ENCODE measurements at places on chromosomes 3 and 15. TPM values are rescaled to one million over a fixed set of nuclear protein-coding genes. Genes with fewer than 3 reads are reported as not detected.

DNA sequence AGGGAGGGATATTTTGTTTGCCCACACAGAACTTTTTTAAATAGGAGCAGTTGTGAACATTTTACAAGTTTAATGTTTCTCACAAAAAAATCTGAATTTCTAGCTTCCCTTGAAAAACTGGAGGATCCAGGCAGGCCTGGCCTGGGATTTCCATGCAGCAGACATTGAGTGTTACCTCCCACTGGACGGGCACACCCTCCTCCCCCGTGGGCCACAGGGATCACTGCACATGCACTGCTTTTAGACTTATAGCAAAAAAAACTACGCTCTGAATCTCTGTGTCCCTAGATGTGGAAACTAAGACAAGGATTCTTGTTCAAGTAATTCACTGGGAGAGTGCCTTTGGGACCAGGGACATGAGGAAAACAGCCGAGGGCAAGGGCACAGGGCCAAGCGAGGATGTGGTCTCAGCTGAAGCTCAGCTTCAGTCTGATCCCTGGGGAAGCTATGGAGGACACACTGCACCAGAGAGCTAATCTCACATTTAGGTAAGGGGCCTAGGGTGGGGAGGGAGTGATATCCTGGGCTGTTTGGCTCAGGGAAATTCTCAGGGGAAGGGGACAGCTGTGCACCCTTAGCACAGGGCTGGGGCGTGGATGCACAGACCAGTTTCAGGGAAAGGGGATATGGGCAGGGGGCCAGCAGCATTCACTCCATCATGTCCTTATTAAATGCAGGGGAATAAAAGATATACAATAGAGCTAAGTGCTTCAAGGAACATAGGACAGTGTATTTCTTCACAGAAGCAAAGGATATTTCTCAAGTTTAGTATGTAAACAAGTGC lies 46.0 kb downstream of the FSIP1 start:
- no peak for DNase-seq

- no peak for DNase-seq
Observed at GRCh38 chr3:184015381-184016019, 2.2 kb downstream of the ABCC5 start.

DNA sequence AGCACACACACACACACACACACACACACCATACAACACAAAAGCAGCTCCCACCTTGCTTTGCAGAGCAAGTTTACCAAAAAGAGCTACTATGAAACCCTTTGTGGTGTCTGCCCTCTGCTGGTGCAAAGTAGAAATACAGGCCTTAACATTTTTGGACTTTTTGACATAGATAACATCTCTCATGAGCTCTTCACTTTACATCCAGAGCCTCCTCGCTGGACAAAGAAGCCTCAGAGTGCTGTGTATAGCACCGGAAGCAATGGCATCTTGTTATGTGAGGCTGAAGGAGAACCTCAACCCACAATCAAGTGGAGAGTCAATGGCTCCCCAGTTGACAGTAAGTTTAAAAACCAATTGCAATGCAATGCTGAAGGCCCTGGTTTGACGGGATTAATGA lies 157.9 kb downstream of the CHL1 start:
- peak; percentile 76 for DNase-seq

DNA sequence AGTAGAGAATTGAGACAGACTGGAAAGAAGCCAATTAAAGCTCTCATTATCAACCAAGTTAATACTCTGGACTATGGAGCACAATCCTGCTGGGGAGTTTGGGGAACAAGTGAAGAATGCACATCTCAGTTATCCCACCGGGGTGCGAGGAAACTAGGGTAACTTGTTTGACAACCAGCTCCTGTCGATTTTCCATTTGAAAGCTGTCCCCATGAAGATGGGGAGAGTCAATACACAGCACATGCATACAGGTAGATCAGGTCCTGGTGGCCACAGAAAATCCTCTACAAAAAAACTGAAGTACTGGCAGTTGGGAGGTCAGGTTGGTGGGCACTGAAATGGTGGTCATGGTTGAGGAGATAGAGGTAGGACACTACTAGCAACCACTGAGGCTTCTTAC lies 25.7 kb upstream of the GRAMD1C start:
- no peak for DNase-seq

DNA sequence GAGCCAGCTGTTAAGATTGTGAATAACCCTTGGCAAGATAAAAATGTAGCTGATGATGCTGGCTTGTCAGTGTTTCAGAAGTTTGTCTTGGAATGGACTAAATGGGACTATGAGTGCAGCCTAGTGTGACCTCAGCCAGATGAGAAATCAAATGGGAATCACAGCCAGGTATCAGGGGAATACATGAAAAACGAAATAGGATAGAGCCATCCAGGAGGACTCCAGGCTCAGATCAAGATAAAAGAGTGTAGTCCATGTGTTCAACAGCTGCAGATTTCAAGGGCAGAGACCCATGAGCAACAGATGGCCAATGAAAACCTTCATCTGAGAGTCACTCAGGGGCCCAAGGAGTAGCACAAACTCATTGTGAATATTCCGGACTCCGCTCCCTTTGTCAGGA lies 1080.9 kb upstream of the CADM2 start:
- DNase-seq: no peak

GRCh38 chr3:153069598-153070510 lies 92.2 kb upstream of the RAP2B start:
- DNase-seq: no peak

DNA sequence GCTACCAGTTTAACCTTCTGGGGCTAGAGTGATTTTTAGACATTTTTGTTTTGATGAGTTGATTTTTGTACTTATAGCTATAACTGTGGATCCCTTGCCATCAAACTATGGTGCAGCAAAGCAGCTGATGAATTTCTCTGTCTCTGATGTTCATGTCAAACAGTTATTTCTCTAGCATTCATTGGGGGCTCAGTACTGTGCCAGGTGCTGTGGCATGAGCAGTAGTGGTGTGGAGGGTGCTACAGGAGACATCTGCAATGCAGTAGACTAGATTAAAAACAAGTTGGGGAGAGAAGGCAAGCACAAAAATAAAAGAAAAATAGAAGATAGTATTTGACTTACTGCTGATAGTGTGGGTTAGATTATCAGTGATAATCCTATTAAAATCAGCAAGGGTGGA lies 95.3 kb downstream of the AKAP13 start:
- no peak for DNase-seq

The CLDN1 gene
- total RNA-seq: 208 TPM

DNA sequence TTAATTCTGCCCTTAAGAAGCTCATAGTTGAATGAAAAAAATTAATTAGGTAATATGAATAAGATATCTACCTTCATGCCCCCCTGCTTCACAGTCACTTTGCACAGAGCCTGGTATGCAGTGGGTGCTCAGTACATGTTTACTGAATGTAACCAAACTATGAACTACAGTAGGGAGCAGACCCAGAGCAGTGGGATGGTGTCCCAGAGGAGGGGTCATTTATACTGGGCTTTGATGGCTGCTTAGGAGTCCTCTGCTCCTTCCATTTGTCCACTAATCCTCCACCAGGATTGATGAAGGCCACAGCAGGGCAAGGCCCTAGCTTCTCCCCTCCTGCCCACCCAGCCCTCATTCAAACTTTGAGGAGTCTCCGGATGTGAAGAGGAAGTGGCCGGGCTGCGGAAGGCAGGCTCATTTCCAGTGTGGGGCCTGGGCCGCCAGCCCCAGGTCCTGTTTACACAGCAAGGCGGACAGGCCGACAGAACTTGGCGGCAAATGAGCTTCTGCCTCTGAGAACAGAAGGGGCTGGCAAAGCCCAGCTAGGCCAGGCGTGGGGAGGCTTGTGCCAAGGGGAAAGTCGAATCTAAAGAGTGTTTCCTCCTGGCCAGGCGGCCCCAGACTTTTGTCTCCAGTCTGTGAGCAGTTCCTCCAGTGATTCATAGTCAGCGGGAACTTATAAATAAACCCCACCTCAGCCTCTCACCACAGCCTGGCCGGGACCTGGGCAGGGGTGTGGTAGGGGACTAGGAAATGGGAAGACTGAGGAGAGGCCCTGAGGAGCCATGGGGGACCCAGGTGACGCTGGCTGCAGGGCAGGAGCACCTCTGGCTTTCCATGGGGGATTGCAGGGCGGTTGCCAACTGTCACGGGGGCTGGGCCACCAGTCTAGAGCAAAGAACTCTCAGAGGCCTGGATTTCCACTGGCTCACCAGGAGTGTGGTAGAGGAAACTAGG lies 51.6 kb upstream of the LCTL start:
- DNase-seq: peak; percentile 16

DNA sequence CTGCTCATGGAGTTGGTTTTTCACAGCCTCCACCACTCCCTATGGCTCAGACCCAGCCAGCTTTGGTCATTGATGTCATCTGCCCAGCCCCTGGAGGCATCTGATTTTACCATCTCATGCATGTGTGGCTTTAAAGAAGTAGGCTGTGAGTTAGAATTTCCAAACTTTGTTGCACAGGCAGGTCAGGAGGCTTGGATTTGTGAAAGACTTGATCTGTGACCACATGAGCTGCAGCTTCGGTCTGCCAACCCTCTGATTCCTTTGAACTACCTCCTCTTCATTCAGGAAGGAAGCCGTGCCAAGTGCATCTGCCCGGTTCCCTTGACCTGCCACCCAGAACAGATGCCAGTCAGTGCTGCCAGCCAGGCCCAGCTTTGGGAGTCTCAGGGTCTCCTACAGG lies 9.2 kb downstream of the CTXND1 start:
- no peak for DNase-seq

GRCh38 chr3:77720460-77720971 lies 680.6 kb downstream of the ROBO2 start:
- no peak for DNase-seq

DNA sequence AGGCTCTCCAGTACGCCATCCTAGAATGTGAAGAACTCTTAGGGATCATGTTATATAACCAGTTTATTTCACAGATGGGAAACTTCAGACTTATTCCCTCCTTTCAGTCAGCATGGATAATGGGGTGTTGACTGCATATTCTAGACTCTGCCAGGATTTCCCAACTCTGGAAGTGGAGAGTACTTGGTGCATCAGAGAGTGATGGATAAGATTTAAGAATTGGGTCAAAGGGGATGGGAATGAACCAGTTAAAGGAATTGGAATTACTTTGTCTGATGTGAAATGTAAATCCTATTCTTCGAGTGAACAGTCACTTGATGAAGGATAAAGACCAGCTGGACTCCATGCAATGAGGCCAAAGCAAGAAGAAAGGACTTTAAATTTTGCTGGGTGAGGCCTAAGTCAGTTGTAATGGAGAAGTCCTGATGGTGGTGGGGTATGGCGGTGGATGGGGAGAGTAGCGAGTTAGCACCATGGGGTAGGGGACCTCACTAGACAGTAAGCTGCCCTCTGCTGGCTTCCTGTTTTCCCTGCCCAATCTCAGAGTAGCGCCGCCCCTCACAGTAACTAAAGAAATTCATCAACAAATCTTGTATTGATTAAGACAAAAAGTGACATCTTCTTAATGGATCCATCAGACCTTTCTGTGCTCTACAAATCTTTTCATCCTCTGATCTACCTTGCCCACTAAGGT lies 7.3 kb upstream of the CACNA1D start:
- no peak for DNase-seq

DNA sequence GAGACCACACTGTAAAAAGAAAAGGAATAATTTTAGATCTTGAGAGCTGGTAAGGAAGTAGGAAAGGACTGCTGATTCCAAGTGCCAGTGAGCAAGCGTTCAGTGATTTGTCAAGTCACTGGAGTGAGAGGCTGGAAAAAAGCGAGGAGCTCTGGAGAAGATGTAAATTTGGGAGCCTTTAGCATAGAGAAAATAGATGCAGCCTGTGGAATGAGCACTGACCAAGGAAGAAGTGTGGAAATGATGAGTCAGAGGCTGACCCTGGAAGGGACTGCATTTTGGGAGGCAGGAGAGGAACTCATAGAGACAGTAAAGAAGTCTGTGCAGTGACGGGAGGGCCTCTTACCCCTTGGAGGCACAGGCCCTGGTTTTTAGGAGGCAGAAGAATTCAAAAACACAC lies 17.1 kb upstream of the ABTB1 start:
- no peak for DNase-seq

The CDCP1 gene
- 0.84 TPM for total RNA-seq

The CCDC54 gene
- total RNA-seq: not detected

The EFL1 gene
- 9.9 TPM for total RNA-seq

The CDHR4 gene
- total RNA-seq: 1.4 TPM

The ZNF501 gene
- 4.2 TPM for total RNA-seq

The GMPS gene
- total RNA-seq: 21.8 TPM

DNA sequence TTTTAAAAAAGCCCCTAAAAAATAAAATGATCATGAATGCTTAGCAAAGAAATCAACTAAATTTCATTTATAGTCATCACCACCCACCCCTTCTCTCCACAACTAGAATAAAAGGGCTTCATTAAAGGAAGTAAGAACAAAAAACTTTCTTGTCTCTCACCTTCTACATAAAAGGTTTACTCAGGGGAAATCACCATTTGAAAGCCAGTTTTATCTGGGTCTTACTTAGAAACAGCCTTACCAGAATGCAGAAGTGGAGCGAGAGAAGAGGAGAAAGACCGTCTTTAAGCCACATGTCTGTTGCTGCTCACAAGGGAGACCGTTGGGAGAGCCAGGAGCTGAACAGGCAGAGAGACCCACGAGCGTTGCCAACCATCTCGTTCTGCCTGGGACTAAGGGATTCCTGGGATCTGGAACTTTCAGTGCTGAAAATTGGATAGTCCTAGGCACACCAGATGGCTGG lies 350.1 kb upstream of the PROK2 start:
- DNase-seq: no peak

DNA sequence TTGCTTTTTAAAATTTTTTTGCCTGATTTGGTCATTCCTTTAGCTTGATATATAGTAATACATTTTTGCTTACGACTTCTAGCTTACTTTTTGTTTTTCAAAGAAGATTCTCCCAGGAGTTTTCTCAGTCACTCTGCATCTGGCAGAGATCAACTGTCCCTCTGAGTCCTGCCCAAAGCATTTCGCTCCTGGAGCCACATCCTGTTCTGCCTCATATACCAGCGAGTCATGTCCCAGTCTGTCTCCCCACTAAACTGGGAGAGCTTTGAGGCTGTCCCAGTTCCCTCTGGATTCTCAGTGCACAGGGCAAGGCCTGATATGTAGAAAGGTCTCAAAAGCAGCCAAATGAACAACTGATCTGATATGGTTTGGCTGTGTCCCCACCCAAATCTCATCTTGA lies 326.3 kb downstream of the ARRDC4 start:
- DNase-seq: no peak

The SPESP1 gene
- total RNA-seq: 1.8 TPM

DNA sequence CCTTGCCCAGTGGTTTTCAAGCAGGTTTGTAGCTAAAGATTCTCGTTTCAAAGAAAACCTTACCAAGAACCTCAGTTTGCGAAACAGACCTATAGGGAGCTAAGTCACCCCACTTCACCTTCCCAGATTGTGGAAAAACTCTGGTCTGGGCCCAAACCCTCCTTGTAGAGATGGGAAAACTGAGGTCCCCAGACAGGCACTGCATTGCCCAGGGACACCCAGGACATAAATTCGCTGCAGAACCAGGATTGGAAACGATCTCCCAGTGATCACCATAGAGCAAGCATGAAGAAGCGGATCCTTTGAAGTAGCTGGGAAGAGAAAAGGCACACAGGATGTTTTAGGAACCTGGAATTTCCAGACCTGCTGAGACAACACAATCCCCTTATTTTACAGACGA lies 85.6 kb upstream of the PIAS1 start:
- DNase-seq: no peak

The PDHB gene
- total RNA-seq: 66.7 TPM
